Stimulated activated CD8-positive, alpha-beta memory T cell treated with anti-CD3 and anti-CD28 coated beads, Interleukin-4, amount 100 ng/mL, for 1 hour (primary cell): ENCODE measurements at places on chromosomes 1 and 21.

DNA sequence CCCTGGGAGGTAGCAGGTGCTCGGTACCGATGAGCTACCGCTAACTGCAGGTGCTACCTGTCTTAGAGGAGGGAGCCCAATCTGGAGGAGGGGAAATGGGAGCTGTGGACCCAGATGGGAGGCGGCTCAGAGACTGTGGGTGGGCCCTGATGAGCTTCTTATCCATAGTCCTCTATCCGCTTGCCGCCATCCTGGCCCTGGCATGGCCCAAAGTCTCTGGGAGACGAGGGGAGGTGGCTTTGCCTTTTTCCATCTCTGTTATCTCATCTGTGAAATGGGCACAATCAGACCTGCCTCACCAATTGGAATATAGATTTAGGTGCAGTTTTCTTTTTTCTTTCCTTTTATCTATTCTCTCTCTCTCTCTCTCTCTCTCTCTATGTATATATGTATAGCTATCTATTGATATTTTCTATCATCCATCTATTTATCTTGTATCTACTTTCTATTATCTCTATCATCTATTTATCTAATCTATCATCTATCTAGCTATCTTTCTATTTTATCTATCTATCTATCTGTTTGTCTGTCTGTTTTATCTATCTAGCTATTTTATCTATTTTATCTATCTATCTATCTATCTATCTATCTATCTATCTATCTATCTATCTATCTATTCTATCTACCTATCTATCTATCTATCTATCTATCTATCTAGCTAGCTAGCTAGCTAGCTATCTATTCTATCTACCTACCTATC lies 16.5 kb downstream of the TNFRSF1B start:
- DNase-seq: no peak

- DNase-seq: no peak
These were observed 32.8 kb upstream of the CD1D start for GRCh38 chr1:158147869-158148268.

DNA sequence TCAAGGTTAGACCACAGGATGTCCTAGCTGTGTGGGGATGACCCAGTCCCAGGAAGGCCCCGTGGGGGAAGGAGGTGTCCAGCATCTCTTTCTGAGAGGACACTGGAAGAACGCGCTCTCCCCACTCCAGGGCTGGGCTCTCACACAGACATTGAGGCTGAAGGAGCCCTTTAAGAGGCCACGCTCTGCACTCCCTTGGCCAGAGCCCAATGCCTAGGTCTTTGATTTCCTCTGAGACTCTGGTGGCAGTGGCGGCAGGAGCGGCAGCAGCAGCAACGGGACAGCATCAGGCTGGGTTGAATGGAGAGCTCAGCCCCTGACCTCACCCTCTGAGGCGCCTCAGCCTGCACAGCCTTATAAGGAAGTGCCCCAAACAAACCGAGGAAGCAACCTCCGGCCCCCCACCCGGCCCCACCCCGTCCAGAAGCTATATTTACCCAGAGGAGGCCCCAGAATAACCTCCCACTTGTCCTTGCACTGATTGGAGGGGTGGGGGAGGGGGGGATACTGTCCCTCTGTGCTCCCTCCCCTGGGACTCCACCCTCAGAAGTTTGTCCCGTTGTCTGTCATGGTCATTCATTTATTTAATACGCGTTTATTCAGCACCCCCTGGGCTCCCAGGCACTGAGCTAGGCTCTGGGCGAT lies 12.3 kb downstream of the NES start:
- no peak for DNase-seq

- no peak for DNase-seq
These were observed 355.9 kb upstream of the AJAP1 start for GRCh38 chr1:4298361-4299083.

DNA sequence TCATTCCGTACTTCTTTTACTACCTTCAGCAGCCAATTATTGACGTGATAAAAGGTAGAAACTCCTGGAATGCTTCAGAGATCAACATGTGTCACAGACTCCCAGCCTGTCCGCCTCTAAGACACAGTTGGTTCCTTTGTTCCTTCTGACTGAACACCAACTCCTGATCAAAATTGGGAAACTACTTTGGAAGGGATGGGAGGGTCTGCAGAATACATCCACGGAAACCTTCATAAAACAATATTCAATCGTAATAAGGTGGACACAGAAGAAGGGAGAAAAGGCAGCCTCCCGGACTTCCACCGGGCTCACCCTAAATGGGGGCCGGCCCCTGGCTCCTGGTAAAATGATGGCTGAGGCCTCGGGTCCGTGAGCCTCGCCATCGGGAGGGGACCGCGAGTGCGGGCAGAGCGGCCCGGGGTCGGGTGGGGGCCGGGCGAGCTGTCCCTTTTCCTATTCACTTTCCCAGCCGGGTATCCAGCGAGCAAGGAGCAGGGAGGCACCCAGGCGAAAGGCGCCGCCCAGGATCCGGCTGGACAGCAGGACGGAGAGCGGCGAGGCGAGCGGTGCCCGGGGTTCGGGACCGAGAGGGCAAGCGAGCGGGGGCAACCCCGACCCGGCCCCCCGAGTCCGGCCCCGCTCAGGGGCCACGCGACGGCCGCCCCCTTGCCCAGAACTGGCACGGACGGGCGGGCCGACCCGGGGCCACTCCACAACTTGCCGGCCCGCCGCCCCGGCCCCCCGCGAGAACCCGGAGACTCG lies 805 bp downstream of the NRIP1 start:
- DNase-seq: no peak

GRCh38 chr1:235415008-235415904 lies 48.0 kb downstream of the TBCE start:
- DNase-seq: peak; percentile 44

GRCh38 chr1:215672482-215672881 lies 105.4 kb downstream of the KCTD3 start:
- no peak for DNase-seq

GRCh38 chr1:98382586-98382985 lies 278.9 kb upstream of the SNX7 start:
- DNase-seq: no peak

DNA sequence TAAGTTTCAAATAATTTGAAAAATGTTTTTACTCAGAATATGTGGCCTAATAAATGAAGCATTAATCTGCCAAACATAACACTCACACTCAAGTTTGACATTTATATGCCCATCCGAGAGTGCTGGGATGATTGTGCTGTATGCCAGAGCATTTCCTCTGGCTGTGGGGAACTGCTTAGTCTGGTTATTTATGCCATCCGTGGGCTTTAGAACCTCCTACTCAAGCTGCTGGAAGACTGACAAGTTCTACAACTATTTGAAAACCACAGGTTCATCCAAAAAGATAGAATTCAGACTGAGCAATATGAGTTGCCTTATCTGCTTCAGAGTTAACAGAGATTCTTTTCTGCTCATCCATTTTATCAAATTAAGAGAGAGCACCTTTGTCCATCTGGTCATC lies 25.9 kb downstream of the PCNX2 start:
- no peak for DNase-seq

DNA sequence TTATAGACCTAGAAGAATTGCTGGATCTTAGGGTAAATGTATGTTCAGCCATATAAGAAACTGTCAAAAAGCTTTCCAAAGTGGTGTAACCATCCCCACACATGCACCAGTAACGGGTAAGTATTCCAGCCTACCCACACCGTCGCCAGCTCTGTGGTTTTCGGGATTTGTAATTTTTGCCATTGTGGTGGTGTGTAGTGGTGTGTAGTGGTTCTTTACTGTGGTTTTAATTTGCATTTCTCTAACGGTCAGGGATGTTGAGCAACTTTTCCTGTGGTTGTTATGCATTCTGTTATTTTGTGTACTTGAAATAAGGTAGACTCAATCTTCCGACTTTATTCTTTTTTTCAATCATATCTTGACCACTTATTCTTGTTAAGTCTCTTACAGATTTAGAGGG lies 342.4 kb upstream of the AJAP1 start:
- no peak for DNase-seq

DNA sequence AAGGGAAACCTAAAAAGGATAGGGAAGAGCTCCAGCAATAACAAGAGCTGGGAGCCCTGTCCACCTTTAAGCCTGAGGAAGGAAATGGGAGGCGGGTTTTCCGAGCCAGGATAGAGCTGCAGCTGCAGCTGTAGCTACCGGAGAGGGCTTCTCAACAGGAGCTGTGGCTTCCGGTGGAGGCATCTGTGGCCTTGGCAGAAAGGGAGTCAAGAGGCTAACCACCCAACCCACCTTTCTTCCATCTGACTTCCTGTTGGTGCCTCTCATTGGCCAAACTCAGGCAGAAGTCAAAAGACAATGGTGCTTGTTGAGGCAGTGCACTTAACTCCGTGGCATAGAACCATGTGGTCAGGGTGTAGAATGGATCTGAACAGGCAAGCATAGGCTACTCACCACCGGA lies 313.1 kb upstream of the DAB1 start:
- DNase-seq: no peak

GRCh38 chr1:84370831-84371394 lies 27.4 kb upstream of the DNASE2B start:
- DNase-seq: no peak

DNA sequence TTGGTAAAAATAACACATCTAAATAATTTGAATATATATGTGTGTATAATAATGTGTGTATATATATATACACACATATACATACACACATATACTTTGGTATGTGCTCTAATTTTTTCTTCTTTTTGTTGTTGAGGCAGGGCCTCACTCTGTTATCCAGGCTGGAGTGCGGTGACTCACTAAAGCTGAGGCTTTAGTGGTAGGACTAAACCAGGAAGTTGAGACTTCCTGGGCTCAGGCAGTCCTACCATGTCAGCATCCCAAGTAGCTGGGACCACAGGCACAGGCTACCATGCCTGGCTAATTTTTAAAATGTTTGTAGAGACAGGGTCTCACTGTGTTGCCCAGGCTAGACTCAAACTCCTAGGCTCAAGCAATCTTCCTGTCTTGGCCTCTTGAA lies 46.7 kb upstream of the CXADR start:
- no peak for DNase-seq

DNA sequence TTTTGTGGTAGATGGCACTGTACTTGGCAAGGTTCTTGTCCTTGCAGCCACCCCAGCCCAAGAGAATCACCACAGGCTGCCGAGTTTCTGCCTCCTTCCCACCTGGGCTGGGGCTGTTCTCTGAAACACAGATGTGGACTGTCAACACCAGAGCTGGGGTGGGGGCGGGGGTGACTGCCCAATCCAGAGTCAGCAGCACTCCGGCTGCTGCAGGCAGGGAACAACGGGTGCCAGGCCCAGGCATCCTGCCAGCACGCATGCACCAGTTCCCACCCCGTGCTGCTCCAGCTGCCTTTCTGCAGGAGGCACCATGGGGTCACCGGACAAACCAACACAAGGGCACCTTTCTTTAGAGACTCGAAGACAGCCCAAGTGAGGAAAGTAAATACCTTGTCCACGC lies 14.1 kb downstream of the TMEM53 start:
- DNase-seq: no peak

DNA sequence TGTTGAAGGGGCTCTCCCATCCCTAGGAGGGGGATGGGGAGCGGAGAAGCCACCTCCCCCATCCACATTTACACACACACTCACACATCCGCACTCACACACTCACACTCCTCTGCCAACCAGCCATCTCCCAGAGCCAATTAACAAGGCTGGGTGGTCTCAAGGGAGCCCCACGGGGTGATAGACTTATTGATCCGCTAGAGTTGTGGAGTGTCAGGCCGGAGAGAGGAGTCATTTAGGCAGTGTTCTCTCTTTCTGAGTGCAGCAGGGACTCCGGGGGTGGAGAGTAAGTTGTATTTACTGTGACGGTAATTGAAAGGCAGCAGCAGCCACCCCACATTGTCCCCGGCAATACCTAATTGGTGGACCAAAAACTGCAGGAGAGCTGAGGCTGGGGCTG lies 61.6 kb downstream of the KLHDC7A start:
- no peak for DNase-seq

- no peak for DNase-seq
These were observed 180.3 kb upstream of the RGS18 start for GRCh38 chr1:191977874-191978506.

DNA sequence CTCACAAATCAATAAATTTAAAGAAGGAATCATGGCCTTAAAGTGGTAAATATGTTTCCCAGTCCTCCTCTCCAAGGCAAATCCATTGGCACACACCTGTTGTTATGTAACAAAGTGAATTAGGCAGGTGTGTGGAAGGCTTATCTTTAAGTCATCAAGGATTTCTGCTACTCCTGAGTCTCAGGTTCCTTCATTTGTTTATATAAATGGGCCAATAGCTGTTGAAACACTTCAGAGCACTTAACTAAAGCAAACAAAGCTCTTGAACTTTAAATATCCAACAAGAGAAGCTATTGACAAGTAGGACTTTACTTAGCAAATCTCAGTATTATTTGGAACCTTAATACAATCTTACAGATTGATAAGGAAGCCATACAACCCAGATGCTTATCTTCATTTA lies 99.3 kb upstream of the ESRRG start:
- no peak for DNase-seq

GRCh38 chr1:199522936-199523335 lies 504.6 kb upstream of the NR5A2 start:
- DNase-seq: no peak

GRCh38 chr1:8517661-8518489 lies 200.0 kb downstream of the SLC45A1 start:
- no peak for DNase-seq

GRCh38 chr1:224554056-224554455 lies 62.1 kb upstream of the CNIH3 start:
- DNase-seq: no peak

DNA sequence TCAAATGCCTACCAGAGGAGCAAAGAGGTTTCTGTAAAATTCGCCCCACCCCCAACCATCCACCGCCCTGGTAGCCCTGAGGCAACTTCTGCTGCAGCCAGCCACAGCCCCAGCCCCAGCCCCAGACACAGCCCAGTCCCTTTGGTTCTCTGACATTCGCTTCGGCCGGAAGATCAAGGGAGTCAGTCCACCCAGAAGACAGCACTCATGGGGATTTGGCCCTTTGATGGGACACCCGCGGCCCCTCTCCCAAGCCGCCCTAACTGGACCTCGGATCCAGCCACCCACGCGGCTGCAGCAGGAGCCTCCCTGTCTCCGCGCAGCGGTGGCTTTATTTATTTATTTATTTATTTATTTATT lies 3881.0 kb downstream of the SRGAP2C start:
- no peak for DNase-seq

DNA sequence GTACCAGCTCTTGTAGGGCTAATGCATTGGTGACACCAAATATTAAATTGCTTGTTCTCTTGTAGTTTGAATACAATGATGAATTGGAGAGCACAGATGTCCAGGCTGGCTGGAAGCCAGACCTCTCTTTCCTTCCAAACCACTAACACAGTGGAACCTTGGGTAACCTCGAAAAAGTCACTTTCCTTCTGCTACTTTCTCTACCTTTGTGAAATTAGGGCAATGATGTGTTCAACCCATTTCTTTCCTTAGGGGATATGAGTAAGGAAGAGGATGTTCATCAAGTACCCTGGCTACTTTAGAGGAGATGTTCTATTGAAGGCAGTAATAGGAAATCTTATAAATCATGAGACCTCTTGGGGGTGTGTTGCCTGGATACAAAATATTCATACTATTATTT lies 55.7 kb downstream of the XCL2 start:
- DNase-seq: no peak
